Foreskin keratinocyte (primary cell): ENCODE measurements at places on chromosomes 1 and 21. TPM values are rescaled to one million over a fixed set of nuclear protein-coding genes. Genes with fewer than 3 reads are reported as not detected.

The RNU1-2 gene
- 2,556 and 4,441 TPM in 2 replicates for total RNA-seq

The RNF187 gene
- total RNA-seq: 51.9 and 56.8 TPM in 2 replicates

DNA sequence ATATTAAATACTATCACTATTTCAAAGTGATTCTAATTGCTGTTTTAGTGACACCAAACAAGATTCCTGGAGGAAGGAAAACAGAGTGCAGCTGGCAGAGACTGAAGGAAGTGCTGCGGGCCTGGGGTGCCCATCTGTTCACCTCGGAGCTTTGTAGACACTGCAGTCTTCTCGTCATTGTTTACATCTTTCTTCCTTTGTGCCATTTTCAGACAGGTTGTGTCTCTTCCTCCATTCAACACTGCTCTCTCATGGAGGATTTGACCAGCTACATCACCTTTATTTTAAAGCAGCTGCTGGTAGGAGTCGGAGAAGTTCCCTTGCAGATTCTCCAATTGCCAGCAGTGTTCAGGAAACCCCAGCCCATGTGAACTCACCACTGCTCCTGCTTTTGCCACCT, 37.3 kb downstream of the ABCA4 start:
- no peak for DNase-seq

GRCh38 chr1:20732071-20732587, 374 bp downstream of the SH2D5 start:
- peak; percentile 92 for DNase-seq

DNA sequence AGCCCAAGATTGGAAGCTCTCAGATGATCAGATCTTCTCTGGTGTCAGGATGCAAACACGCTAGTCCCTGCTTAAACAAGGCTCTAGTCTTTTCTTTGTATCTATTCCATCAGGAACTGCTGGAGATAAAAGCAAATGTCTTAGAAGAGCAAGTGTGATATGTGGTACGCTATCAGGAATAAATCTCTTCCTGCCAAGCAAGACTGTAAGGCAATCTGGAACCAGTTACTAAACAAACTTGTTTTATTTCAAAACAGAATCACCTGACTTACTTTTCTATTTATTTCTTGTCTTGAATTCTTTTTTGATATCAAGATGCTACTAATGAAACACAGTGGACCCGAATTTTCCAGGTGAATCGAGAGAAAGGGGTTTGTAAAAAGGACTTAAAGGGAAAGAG, 139.9 kb upstream of the ZNF644 start:
- no peak for DNase-seq

DNA sequence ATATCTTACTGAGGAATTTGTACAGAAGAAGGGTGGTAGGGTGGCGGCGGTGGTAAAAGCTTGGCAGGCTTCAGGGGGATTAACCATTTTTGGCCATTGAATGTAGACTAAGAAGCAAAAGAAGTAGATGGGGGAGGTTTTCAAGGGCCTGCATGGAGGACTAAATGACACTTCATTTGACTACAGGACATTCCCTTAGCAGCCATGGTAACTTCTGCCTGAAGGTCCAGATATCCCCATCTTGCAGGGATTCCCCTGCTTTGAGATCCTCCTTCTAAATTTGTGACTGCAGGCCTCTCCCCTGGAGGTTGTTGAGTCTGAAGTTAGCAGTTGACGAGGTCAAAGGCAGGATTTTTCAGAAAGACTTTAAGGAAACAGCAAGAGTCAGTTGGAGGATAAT, 4.8 kb downstream of the VASH2 start:
- no peak for DNase-seq

GRCh38 chr1:154219541-154219940, 1.2 kb upstream of the UBAP2L start:
- peak; percentile 6 for DNase-seq

GRCh38 chr1:218985424-218985984, 188.2 kb upstream of the LYPLAL1 start:
- no peak for DNase-seq

DNA sequence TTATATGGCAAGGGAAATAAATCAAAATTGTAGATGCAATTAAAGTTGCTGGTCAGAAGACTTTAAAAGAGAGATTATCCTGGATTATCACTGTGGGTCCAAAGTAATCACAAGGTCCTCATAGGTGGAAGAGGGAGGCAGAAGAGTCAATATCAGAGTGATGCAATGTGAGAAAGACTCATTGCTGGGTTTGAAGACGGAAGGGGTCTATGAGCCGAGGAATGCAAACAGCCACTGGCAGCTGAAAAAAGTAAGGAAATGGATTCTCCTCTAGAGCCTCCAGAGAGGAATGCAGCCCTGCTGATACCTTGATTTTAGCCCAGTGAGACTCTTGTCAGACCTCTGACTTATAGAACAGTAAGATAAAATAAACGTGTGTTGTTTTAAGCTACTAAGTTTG, 59.8 kb upstream of the MUTYH start:
- DNase-seq: no peak

DNA sequence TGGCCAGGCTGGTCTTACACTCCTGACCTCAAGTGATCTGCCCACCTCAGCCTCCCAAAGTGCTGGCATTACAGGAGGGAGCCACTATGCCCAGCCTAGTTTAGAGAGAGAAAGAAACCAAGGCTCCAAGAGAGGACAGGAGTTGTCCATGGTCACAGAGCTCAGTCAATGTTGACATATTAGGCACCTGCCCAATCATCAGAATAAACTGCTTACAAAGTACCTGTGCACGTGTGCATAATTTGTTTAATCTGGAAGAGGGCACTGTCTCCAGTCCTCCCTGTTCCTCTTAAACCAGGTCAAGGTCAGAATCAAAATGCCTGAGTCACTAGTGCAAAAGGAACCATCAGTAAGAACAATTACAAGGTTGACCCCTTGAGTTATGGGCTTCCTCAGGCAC, 20.3 kb upstream of the MPZL1 start:
- no peak for DNase-seq

DNA sequence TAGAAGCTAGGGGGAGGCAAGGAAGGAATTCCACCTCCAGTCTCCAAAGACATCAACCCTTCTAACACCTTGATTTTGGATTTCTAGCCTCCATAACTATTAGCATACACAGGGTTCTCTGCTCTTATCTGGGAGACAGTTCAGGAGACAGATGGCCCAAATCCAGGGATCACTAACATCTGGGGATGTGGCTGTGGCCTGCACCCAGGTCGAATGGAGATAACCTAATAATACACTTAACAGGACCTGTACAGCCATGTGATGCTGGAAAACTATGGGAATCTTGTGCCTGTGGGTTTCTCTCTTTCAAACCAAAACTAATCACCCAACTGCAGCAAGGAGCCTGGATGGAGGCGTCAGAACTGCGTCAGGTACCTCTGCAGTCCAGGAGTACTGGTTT, 47.6 kb downstream of the KIAA0319L start:
- DNase-seq: no peak

DNA sequence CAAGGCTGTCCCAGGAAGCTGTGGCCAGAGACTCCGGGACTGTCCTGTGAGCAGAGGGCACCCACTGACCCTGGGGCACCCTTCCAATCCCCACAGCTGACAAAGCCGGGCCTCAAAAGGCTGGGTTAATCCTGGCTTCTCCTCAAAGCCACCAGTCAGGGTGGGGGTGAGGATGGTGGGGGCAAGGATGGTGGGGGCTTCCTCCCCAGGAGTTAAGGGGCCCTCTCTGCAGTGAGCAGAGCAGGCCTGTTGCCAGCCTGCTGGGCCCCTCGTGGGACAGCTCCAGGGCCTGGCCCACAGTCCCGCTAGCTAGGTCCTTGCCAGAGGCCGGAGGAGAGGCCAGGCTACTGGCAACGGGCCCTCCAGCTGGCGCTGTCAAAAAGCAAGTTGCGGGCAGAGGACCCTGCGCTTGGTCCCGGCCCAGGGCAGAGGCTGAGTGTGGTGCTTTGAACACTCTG, 37.9 kb upstream of the CCDC27 start:
- no peak for DNase-seq

- DNase-seq: no peak
Observed at GRCh38 chr1:193519922-193520321, 333.5 kb upstream of the B3GALT2 start.

DNA sequence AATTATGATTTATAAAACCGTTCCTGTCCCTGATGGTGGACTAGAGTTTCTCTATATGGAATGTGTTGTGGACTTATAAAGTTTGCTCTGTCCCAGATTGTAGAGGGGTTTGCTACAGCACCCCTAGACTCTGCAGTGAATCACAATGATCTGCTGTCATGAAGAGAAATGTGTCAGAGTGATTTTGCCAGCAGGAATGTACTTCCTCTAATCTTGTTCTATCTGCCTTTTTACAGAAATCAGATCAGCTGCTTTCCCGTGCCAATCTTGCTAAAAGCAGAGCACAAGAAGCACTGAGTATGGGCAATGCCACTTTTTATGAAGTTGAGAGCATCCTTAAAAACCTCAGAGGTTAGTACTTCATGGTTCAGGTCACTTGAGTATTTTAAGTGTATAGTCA, 52.0 kb downstream of the LAMC2 start:
- DNase-seq: no peak

GRCh38 chr1:35923791-35924221, 7.1 kb upstream of the AGO3 start:
- DNase-seq: no peak

DNA sequence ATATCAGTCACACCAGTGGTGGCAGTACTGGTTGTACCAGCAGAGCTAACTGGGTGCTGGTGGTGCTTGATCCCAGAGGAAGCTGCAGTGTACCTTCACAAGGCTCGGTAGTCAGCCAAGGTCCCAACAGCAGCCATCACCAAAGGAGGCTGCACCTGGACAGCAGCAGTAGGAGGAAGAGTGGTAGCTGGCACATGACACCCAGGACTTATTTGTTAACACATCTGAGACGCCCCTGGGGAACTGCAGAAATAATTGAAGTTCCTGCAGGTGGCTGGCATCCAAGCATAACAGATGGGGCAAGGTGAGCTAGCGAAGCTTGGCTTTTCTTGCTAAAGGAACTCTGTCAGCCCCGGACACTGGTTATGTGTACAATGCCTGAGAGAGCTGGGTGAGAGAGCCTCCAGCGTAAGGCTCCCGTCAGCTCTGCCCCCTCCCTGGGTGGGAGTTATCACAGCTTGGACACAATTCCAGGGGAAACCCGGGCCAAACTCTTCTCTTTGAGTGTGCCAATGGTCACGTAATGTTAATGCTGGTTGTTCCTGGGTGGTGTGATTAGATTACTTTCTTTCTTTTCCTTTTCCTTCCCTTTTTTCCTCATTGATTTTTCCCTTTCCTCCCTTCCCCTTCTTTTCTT, 29.1 kb upstream of the PARP1 start:
- no peak for DNase-seq
